ENCODE measurements at places on chromosomes 16 and 17.

DNA sequence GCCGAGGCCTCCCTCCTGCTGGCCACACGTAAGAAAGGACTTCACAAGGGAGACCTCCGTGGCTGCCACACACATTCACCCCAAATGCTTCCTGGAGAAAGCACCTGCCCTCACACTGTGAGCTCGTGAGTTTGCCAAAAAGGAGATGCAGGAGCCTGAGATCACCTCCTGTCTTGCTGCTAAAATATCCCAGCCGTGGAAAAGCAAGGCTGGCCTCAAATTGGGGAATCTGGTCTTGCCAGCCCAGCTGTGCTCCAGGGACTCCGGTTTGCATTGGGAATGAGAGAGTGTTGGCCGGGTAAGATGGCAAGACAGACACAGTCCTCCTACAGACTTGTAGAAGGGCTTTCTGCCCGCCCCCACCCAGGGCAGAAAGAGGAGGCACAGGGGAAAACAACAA lies 13.8 kb downstream of the RBFOX3 start:
- DNase-seq, result no peak

DNA sequence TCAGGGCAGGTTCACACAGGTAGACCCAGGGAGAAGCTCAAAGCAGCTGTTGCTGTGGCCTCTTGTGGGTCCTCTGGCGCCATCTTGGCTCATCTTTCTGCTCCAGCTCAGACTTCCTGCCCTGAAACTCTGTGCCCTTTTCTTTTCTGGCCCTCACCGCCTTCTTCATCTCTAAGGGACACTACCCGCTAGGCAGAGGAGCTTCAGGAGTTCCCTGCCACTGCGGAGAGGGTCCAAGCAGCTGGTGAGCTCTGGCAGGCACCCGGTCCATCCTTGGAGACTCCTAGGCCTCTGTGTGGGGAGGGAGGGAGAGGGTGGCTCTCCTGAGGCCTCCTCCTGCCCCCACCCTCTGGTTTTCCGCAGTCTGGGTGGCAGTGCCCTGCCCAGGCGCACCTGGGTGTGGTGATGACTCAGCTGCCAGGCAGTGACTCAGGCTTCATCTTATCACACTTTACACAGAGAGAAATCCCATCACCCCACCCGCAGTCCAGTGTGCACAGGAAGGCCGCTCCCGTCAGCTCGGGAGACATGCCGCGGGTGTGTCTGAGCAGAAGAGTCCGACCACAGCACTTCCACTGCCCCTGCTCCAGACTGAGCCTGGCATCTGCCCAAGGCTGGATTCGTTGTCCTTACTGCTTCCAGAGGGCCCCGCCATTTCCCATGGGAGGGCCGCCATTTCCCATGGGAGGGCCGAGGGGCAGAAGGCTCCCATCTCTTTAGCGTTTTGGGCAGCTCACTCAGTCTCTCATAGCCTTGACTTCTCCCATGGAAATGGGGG lies 7.3 kb downstream of the NT5C start:
- no peak for DNase-seq

GRCh38 chr17:17254036-17254435 lies 17.1 kb upstream of the FLCN start:
- DNase-seq, result no peak

GRCh38 chr17:40107522-40108174 lies 7.3 kb upstream of the NR1D1 start:
- no peak for DNase-seq

- DNase-seq, result no peak
Measured at GRCh38 chr16:2087748-2088631, 40.2 kb downstream of the TSC2 start.

DNA sequence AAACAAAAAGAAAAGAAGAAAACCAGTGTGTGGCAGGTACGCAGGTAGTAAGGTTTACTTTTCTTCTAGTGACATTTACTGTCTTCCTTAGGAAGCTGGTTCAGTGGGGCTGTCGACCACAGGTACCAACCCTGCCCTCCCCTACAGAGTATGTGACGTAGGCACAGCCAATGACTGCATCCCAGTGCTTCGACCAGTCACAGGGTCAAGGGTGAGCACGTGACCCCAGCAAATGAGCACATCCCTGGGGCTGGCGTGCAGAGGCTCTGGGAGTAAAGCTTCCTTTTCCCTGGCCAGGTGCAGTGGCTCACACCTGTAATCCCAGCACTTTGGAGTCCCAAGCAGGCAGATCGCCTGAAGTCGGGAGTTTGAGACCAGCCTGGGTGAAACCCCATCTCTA lies 38.9 kb upstream of the PLCG2 start:
- DNase-seq, result no peak

DNA sequence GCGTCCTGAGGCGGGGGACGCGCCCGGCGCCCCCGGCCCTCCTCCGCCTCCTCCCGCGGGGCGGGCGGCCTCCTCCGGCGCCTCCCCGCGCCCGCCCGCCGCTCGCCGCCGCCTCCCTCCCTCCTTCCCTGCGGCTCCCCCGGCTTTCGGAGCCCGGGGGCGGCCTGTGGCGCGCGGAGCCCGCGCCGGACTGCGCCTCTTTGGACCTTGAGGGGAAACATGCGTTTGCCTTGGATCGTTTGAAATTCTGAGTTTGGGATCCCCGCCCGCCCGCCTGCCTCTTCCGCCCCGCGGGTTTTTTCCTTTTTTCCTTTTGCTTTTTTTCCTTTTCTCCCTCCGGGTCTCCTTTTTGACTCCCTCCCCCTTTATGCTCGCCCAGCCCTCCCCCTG lies 390 bp downstream of the ZNRF1 start:
- no peak for DNase-seq
